ENCODE measurements at places on chromosomes 7 and 10.

DNA sequence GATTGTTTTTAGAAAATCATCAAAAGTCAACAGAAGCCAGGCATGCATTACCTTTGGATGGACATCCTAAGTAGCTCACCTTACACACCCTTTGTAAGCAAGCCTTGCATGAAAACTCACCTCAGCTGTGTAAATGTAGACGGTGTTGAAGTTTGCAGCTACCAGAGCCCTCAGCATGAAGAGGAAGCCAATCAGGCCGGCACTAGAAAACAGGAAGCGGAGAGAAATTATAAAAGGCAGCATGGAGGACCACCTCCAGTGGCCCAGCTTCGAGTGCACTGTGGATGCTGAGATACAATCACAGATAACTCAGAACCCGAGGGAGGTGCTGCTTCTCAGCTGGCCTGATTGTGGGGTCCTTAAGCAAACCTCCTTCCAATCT, 75.3 kb downstream of the SVOPL start:
- DNase-seq = no peak

DNA sequence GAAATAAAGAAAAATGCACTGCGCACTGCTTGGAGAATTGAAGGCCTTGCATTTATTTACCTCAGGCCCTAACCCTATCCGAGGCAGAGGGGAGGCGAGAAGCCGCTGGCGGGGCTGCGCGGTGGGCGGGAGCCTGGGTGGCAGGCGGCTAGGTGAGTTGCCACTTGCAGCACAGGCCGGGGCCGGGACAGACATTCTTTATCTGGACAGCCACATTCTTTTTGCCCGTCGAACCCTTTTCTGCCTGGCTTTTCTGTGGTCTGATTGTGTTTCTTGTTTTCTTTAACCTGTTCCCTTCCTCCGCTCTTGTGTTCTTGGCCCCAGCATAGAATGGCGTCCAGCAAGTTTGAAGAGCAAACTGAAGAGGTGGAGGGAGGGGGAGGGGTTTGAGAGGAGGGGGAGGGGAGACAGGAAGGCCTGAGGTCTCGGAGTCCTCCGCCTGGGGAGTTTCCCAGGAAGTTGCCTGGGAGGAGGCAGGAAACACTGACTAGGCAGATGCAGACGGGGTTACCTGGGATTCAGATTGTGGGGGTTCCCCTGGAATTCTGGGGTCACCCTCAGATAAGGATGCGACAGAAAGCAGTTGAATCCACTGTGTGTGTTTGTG, 5.1 kb downstream of the SHH start:
- DNase-seq = no peak

DNA sequence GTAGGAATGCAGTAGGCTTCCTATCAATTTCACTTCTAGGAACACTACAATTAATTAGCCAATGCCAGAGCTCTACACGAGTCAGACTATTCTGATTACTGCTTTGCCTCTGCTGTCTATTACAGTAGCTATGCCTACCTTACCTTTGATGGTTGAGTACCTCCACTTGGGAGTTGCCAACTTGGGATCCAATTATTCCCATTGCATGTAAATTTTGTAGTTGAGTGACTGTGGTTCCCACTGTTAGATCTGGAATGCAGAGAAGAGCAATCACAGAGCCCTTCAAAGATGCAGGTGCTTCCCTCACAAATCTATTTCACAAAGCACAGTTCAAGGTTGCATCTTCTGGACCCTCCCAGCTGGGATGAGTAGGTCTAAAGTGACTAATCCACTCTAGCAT, 62.9 kb upstream of the AASS start:
- DNase-seq = no peak

DNA sequence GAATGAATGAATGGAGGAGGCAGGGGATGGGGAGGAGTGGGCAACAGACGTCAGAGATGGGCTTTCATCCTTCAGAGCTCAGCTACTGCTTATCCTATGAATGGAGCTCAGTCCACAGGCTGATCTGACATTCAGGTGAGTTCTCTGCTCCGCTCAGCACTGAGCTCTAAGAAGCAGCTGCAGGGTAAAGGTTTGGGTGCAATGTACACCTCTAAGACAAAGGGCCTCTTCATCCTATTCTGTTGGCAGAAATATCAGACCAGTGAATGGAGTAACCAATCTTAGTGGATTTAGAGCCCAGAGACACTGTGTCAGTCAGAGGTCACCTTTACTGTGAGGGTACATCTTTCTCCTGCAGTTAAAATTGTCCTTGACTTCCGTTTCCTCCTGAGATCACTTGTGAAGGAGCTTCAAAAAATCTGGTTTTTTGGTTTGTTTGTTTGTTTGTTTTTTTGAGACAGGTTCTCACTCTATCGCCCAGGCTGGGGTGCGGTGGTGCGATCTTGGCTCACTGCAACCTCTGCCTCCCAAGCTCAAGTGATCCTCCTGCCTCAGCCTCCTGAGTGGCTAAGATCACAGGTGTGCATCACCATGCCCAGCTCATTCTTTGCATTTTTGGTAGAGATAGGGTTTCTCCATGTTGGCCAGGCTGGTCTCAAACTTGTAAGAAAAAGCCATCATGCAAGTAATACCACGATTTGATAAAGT, 5.1 kb upstream of the CCZ1B start:
- DNase-seq = no peak

DNA sequence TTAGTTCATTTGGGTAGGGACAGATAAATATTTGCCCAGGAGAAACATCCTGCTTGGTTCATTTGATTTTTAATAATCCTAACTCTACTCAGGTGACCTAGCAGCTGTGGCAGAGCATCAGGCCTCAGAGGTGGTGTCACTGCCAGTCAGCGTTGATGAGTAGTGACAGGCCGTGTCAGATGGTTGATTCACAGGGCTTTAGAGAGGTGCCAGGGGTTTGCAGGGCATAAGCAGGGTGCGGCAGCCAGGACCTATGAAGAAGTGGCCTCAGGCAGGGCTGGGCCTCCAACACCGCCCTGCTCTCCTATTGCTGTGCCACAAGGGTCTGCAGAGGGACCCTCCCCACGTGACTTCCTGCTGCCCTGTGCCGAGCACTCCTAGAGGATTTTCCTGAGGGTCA, 128.1 kb downstream of the HECW1 start:
- DNase-seq = no peak

- no peak for DNase-seq
Observed at GRCh38 chr10:76459016-76459730, 1027.7 kb downstream of the LRMDA start.

DNA sequence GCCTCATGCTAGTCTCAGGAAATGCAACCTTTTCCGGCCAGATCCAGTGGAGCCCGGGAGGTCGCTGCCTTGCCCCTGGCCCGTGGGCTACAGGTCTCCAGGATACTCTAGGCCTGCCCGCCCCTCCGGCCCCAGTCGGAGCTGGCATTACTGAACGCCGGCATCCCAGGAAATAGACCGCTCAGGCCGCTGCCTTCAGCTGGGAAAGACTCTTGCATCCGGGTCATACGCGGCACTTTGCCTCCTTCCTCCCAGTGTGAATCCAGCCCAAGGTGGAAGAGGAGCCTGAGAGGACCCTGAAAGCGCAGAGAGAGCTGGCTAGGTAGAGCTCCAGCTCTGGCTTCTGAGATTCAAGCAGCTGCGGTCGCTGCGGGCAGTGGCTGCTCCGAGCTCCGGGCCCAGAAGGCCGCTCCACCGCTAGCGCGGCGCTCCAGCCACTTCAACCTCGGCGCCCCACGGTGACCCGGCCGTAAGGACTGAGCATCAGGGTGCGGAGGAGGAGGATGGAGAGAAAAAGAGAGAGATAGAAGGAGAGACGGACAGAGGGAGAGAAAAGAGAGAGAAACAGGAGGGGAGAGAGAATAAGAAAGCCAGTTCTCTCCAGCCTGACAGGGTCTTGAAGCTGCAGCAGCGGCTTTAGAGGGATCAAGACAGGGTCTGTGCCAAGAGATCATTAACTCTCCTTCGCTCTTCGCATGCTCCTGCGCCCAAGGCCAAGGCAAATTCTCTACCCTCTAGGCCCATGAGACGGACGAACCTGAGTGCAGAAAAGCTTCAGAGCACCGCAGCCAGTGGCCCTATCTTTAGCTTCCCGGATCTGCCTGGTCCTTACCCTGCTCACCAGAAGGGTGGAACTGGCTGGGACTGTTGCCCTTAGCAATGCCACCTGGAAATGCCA, 1.8 kb upstream of the HOXA10 start:
- no peak for DNase-seq

DNA sequence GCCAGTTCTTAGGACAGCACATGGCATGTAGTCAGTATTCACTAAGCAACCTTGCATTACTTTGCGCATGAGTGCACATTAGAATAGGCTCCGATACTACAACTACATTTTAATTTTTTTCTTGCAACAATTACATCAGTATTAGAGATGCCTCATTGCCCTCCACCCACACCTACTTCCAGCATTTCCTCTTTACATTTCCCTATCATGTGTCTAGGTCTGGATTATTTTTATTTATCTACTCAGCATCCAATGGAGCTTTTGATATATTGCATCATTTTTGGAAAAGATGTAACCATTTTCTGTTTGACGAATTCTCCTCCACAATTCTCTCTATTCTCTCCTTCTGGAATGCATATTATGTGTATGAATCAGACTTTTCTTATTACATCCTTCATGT, 258.2 kb upstream of the GLI3 start:
- no peak for DNase-seq

DNA sequence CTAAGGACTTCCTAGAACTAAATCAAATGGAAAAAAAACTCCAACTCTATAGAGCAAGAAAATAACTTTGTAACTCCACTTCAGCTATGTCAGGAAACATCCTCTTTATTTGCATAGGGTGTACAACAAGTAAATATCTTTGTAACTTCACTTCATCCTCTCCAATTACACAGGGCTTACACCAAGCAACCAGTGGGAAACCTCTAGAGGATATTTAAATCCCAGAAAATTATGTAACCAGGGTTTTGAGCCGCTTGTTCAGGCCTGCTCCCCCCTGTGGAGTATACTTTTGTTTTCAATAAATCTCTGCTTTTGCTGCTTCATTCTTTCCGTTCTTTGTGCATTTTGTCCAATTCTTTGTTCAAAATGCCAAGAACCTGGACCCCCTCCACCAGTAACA, 22.2 kb downstream of the LIPJ start:
- no peak for DNase-seq

DNA sequence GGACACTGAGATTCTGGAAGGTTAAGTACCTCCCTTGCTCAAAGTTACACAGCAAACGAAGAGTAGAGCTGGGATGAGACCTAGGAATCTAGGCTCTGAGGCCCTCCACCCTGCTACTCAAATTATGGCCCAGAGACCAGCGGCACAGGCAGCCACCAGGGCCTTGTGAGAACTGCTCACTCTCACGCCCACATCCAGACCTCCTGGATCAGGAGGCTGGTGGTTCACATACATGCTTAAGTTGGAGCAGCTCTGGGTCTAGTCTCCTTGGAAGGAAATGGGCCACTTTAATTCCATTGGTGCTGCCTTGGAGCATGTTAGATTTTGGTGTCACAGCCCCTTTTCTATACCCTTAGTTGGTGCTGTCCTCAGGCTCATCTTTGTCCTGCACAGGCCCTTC, 41.9 kb downstream of the ADRA2A start:
- DNase-seq = no peak

- DNase-seq = no peak
Observed at GRCh38 chr10:103278537-103278823, 1.5 kb downstream of the INA start.

GRCh38 chr10:75540357-75540966, 109.0 kb downstream of the LRMDA start:
- no peak for DNase-seq

DNA sequence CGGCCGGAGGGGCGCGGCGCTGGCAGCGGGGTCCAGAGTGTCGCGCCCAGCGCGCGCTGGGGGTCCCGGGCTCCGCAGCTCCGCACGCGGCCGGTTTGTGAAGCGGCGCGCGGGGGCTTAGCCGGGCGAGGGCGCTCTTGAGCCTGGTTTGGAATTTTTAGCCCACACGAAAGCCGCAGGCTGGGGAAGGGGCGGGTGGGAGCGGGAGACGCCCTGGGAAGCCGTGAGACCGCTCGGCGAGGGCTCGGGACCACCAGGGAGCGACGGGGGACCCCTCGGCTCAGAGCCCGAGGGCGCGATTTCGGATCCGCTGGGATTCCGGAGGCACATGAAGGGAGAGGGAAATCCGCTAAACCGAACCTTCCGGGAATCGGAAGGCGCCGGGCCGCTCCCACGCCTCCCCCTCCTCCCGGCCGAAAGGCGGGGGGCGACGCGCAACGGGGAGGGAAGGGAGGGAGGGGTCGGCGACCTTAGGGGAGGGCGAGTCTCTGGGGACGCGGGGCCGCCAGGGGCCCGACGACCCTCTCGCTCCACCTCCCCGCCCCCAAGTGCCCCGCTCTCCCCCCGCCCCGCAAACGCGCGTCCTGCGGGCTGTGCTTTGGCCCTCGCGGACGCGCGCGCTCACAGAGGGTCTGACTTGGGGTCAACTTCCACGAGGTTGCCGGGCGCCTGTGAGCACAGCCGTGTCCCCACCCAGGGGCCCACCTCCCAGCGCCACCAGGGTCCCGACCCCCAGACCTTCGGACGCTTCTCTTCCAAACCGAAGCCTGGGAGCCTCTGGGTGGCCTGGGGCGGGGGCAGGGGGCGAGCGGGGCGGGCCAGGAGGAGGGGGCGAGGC, 5.1 kb upstream of the ELFN1 start:
- DNase-seq = no peak

- DNase-seq = no peak
Observed at GRCh38 chr10:69505636-69506318, 54.5 kb downstream of the TSPAN15 start.

GRCh38 chr10:64586934-64587503, 1065.8 kb downstream of the REEP3 start:
- DNase-seq = no peak

DNA sequence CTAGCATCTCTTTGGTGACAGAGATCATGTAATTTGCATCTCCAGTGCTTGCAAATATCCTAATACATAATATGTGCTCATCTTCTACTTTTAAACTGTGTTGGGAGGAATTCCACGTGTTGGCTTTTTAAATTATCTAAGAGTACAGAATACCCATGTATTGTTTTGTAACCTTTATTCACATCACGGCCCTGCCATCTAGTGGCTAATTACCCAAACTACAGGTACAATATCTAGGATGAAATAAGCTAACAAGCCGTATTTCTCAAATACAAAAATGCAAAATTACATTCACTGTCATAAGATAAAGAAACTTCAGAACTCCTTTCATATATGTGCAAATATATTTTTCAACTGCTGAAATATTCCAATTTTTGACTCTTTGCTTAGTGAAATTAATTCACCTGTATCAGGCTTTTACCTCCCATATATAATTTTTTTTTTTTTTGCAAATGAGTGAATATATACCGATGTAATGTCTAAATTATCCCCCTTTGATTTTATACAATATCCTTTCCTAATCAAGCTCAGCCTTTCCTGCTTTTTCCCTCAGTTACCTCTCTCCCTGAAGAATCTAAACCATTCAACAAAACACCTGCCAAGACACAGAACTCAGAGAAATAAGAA, 30.3 kb upstream of the LSM8 start:
- DNase-seq = no peak

DNA sequence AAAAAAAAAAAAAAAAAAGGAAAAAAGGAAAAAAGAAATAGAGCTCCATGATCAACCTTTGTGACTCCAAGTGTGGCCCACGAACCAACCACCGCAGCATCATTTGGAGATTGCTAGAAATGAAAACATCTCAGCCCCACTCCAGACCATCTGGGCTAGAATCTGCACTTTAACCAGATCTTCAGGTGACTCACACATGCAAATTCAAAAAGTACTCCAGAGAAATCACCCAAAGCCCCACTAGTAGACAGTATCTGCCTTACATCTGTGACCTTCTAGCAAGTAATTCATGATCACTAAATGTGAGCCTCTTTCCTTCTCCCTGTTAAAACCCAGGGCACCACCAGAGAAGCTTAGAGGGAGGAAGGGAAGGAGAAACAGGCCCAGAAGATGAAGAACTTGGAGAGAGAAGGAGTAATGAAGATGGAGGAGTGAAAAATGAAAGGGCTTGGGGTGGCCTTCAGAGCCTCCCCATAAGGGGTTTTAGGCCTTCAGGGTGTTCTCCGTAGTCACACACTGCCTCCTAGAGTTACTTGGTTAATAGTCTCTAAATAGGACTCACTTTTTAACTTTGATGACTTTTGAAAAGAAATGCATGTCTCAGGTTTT, 94.0 kb downstream of the SLC37A3 start:
- DNase-seq = no peak
